Activated naive CD4-positive, alpha-beta T cell treated with anti-CD3 and anti-CD28 coated beads, Interleukin-2, amount 50 U/mL, for 72 hours (primary cell): ENCODE measurements at places on chromosomes 4 and X.
A peak's percentile ranks its signal among the peaks of the same experiment; 100 is the strongest.

- DNase-seq, result no peak
Observed at GRCh38 chrX:138889149-138889548, 177.6 kb upstream of the FGF13 start.

- peak; percentile 52 for DNase-seq
Observed at GRCh38 chr4:157992038-157992705, 180.7 kb downstream of the GASK1B start.

- no peak for DNase-seq
Observed at GRCh38 chrX:145002771-145003170, 244.5 kb upstream of the SPANXN1 start.

DNA sequence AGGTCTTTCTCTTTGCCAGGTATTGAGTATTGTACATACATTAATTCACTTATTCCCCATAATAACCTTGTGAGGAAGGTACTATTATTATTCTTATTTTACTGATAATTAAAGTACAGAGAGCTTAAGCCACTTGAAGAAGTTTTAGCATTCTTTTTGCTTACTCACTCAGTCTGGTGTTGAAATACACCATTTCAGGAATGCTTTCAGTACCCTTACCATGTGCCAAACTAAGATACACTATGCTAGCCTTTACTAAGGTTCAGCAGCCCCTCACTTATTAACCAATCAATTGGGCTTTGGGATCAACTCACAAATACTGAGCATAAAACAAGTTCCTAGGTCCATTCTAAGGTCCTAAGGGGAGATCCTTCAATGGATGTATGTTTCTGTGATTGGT lies 179.0 kb upstream of the FGF13 start:
- no peak for DNase-seq

DNA sequence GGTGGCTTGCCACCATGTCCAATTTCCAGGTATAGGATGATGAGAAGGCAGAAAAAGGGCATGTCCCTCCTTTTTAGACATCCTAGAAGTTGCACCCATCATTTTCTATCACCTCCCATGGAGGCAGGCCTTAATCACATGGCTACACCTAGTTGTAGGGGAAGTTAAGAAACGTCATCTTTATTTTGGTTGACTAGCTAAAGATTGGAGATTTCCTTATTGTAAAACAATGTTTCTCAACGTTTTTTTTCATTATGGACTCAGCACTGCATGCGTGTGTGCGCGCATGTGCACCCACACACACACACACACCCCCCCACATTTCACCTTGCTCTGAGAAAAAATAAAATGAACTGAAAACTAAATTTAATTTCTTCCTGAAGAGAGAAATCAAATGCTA lies 2.0 kb upstream of the CXCL9 start:
- no peak for DNase-seq

DNA sequence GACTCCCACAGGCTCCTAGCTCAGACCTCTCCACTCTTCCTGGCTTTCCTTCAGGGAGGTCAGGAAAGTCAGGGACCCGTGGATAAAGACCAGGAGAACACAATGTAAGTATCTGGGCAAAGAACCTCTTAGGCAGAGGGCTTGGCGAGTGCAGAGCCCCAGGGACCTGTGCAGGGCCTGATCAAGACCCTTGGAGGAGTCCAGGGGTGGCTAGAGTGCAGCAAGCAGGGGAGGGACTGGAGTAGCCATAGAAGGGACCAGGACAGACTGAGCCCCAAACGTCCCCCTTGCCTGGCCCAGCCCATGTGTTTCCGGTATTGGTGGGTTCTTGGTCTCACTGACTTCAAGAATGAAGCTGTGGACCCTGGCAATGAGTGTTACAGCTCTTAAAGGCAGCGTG lies 5.9 kb upstream of the TNIP2 start:
- no peak for DNase-seq

GRCh38 chrX:136711147-136711546 lies 63.2 kb downstream of the CD40LG start:
- no peak for DNase-seq

DNA sequence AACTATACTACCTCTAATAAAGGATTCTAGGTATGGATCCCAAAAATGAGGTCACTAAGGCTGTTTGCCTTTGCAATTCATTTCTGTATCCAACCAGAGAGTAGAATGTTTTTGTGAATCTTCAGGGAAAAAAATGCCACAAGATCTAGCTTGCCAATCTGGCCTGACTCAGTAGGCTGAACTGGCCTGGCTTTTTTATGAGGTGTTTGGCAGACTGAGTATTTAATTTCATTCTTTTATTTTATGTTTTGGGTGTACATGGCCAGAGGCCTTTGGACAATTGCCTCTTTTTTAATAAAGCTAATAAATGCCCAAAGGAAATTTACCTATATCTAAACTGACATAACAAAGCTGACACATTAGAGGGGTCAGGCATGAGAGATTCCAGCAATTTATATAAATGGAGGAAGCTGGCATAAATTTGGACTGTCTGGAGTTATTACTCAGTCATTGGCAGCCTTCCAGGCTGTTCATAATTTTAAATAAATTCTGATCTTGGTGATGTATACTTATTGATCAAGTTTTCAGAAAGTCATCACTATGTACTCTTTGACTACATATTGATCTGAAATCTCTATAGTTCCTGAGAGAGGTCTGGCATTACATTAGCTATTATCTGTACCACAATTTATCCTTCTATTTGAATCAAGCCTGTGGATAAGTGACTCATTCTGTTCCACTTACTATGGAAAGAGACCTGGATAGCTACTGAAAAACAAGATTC lies 376.4 kb upstream of the NOCT start:
- DNase-seq, result no peak

DNA sequence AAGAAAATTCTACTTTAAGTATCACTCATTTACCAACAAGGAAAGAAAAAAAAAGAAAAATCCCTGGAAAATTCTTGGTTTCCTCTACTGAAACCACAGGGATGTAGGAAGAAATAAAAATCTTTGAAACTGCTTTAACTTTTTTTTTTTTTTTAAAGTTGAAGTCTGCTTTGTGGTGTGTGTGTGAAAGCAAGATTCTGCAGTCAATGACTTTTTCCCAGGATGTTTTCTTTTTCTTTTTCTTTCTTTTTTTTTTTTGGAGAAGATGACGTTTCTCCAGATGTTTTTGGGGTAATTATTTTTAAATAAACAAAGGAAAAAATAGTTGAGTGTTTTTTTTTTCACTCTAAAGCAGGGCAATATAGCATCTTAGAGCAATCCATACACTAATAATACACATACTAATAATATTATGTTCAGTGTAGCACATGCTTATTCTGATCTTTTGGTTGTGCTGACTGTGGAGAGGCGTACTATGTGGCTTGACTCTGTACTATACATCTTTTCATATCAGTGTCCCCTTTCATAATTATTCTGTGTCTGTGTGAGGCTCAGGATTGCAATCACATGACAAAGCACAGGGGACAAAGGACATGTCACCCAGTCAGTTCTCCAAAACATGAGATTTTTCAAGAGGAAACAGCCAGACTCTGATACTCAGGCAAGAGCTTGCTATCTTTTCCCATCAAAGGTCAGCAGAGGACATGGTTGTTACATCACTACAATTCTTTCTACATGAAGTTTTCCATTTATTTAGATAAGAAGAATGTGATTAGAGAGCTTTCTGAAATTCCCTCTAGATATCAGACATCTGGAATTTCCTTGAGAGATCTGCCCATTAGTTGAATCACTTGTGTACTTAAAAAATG lies 111.0 kb downstream of the PDE5A start:
- DNase-seq, result no peak

- peak; percentile 32 for DNase-seq
Observed at GRCh38 chr4:108512615-108513505, 107.5 kb upstream of the RPL34 start.

- DNase-seq, result no peak
Observed at GRCh38 chr4:4202510-4202909, 24.2 kb downstream of the OTOP1 start.

GRCh38 chrX:84320614-84321013 lies 132.6 kb upstream of the RPS6KA6 start:
- DNase-seq, result no peak

DNA sequence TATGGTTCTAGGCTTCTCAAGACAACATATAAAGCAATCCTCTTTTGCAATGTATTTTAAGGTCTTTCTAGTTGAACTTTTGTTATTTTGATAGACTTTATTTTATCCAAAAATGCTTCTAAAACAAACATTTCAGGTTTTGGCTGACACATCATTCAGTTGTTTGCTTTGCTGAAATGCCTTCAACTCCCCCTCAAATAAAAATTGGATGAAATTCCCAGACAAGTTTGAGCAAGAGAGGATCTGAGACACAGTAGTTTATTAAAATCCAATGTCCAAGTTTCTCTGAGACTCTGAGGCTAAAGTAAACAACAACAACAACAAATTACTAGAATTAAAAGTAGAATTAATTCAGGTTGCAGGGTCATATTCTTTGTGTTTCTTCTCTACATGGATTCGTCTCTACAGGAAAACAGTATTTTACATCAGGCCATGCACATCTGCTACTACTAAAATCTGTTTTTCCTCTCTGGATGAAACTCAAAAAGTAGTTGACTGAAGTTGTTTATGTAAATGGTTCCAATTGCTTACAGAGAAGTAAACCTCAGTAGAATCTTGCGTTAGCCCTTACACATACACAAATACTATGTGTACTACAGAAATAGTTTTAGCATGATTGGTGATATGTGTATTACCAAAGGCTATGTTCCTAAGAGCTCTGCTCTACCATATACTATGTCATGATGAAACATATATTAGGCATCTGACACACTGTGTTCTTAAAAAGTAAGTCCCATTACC lies 64.9 kb downstream of the PRSS12 start:
- no peak for DNase-seq

GRCh38 chr4:120629546-120630108 lies 292.9 kb downstream of the PRDM5 start:
- DNase-seq, result no peak

DNA sequence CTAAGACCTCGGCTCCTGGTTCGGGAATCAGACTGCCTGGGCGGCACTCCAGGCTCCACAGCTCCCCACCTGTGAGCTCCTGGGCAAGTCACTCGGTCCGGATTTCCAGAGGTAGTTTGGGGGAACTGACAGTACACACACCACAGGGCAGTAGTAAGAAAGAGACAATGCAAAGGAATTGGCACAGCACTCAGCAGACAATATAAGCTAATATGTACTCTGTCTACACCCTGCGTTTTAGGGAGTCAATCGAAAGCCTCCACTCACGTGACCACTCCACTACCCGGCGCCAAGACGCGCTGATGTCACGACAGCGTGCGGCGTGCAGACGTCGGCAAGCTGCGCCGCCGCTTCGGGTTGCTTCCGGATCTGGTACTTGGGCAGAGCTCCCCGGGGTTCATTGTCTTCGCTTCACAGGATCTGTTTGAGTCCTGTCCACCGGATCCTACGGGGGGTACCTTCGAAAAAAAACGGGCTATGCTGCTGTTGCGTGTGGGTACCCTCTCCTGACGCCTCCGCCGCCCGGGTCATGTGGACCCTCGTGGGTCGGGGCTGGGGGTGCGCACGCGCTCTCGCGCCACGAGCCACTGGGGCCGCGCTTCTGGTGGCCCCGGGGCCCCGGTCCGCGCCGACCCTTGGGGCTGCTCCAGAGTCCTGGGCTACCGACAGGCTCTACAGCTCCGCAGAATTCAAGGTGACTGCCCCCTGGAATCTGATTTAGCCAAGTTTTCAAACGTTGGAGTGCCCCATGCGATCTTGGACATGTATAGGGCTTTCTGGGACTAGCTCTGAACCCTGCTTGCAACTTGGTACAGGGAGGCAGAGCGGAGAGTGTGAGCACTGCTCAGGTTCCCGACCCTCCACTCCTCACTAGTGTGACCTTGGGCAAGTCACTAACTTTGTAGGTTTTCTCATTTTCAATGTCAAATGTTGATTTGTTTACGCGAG lies at the start of gene GUF1:
GUF1 (plus strand) TSS at position 327 of the 948 bp plus-strand sequence; CDS start at position 530, 203 bp downstream.
- DNase-seq, result peak; percentile 82

DNA sequence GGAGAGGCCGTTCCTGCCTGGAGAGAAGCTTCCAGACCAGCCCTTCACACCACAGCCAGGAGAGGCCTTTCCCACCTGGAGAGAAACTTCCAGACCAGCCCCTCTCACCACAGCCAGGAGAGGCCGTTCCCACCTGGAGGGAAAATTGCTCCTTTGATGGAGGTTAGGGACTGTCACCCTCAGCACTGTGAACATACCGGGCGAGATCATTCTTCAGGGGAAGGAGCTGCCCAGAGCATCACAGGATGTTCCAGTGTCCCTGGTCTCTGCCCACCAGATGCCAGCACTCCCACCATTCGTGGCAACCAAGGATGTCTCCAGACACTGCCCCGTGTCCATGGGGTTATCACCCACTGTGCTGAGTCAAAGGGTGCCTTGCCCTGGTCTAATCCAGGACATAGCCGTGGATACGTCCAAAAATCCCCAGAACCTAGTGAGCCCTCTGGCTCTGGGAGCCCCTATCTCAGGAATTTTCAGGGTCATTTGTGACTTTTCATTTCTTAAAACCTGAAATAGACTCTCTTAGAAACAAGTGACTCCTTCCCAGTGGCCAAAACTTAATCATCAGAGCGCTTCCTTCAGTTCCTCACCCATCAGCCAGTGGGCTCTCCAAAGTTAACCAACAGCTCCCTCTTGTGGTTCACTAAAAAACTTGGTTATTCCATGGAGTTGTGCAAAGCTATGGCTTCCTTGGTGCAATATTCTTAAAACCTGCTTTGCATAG lies 80.2 kb downstream of the CRMP1 start:
- no peak for DNase-seq

DNA sequence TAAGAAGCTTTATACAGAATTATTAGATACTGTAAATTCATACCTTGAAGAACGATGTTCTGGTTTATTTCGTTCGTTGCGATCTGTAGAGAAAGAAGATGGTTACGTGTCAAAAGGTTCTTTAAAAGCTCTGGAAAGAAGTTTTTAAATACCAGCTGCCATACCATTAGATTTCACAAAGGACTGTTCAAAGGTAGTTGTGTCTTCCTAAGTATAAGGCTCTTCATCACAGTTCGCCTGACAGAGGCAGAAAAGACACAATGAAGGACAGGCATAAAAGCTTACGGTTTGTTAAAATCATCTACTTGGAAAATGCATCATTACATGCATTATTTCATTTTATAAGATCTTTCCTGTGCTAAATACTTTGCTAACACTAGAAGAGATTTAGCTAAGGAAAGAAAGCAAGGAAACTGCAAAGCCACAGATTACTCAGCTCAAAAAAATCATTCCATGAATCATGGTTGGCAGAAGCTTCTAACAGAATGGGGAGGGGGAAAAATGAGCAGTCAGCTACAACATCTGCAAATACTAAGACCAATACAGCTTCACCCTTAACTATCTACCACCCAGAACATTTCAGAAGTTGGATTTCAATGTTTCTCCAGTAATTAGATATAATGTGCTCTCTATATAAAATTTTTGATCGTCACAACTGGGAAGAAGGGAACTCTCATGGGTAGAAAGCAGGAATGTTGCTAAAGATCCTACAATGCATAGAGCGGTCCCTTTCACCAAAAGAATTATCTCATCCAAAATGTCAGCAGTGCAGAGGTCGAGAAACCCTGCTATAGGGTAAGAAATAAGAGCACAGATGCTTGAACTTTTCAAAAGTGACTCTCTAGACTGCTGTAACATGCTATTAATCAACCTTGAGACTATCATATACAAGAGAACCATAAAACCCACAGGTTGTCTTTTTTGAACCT lies 50.7 kb upstream of the PRSS48 start:
- DNase-seq, result no peak

- DNase-seq, result no peak
Observed at GRCh38 chrX:30141966-30142365, 73.4 kb upstream of the MAGEB2 start.

GRCh38 chr4:188619456-188620149 lies 480.4 kb downstream of the TRIML1 start:
- DNase-seq, result no peak
